Neural progenitor cell (in vitro differentiated cells): ENCODE measurements at places on chromosomes 4 and X. TPM values are rescaled to one million over a fixed set of nuclear protein-coding genes. Genes with fewer than 3 reads are reported as not detected.

- peak; percentile 12 for DNase-seq
- no peaks in the 10 kb centered on the region for H3K36me3 ChIP-seq
Measured at GRCh38 chrX:2577844-2578466, 77.2 kb upstream of the DHRSX start.

DNA sequence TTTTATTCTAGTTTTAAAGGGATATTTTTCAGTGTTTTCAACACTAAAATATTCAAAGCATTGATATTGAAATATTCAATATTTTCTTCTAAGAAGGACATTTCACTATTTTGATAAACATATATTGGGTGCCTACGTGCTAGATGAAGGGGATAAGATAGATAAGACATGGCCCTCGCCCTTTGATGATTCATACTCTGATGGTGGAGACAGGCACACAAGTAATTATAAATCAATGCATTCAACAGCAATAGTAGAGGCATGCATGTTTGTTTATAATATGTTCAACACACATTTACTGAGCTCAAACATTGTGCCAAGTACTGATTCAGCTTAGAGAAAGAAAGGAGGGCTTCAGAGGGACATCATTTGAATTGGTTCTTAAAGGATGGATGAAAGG, 22.7 kb downstream of the TMEM47 start:
- H3K4me3 ChIP-seq: no peak overlapping the region
- H3K4me1 ChIP-seq: peaks cover 2% of the 10 kb centered on the region
- DNase-seq: no peak
- H3K36me3 ChIP-seq: peaks cover 15% of the 10 kb centered on the region
- no peaks in the 10 kb centered on the region for H3K27me3 ChIP-seq
- no peak overlapping the region for H3K27ac ChIP-seq

DNA sequence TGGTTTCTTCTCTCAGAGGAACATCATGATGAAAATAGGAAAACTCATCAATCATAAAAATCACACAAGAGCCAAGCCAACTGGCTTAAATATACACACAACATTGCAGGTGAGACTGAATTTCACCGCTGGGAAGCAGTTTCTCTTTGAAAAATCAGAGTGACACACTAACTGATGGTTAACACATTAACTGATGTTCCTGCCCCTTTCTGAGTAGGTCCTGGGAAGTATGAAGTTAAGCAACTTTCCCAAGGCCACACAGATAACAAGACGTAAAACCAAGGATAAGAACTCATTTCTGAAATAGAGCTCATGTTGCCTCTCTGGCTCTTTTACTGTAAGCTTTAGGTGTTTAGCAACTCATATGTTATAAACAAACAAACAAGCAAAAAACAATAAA, 813.7 kb upstream of the HS3ST1 start:
- H3K4me1 ChIP-seq: no peaks in the 10 kb centered on the region
- no peak for DNase-seq
- no peaks in the 10 kb centered on the region for H3K27me3 ChIP-seq
- H3K27ac ChIP-seq: no peak overlapping the region
- H3K36me3 ChIP-seq: no peaks in the 10 kb centered on the region

DNA sequence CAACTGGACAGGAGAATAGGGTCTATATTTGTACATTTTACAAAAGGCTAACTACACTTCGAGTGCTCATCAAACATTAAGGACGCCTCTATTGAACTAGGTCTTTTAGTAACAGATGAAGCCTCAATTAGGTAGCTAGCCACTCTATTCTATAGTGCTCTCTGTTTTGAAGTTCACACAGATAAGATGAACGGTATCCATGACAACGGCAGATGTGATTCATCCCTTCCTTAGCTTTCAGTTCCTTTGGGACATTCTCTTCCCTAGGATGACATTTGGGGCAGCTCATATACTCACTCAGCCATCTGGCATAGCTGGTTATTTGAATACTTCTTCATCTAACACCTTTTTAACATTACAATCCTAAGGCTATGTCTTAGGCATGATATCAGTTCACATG, 62.4 kb upstream of the WDFY3 start:
- H3K27me3 ChIP-seq: no peaks in the 10 kb centered on the region
- H3K4me1 ChIP-seq: no peaks in the 10 kb centered on the region
- no peak overlapping the region for H3K4me3 ChIP-seq
- no peaks in the 10 kb centered on the region for H3K36me3 ChIP-seq

DNA sequence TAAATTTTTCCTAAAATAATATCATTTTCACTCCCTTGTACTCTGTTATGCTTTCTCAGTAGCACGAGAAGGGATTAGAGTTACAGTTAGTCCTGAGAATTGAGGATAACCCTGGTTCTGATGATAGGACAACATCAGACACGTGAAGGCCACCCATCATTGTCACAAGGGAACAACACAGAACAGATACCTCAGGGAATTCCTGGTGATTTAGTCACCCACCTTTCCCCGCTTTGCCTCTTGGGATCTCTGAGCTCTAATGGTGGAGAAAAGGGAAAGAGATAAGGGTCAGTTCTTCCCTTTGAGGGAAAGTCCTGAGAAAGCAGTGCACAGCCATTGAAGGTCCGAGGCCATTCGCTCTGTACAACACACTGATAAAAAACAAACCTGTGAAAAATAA, 112.3 kb upstream of the GALNT7 start:
- H3K27me3 ChIP-seq: no peaks in the 10 kb centered on the region
- no peak overlapping the region for H3K4me3 ChIP-seq
- peaks cover 14% of the 10 kb centered on the region for H3K4me1 ChIP-seq
- no peak overlapping the region for H3K27ac ChIP-seq
- no peaks in the 10 kb centered on the region for H3K36me3 ChIP-seq

DNA sequence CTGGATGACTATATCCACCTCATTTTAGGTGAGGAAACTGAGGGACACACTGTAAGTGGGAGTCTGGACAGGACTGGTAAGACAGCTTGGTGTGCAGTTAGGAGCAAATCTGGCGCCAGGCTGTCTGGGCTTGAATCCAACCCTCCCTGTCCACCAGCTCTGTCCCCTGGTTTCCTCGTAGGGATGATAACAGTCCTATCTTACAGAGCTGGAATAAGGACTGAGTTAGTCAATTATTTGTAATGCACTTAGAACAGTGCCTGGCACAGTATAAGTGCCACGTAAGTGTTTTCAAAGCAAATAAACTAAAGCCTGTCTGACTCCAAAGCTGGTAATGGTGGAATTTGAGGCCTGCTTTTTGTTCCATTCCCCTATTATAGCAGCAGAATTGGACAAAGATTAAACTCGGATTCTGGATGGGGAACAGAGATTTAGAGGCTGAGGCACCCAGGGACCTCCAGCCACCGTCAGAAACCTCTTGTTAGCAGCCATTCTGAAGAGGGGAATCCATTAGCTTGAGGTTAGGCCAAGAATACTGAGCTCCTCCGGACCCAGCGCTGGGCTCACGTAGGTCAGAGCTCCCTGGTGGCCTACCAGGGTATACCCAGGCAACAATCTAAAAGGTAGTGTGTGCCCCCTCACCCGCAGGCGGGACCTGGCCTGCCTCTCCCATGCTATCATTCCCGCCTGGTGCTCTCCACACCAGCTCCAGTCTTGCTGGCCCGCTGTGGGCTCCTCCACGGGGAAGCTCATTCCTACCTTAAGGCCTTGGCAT, 102.1 kb downstream of the UCHL1 start:
- no peaks in the 10 kb centered on the region for H3K36me3 ChIP-seq
- H3K27me3 ChIP-seq: peaks cover 57% of the 10 kb centered on the region
- peak; percentile 62 for DNase-seq
- no peak overlapping the region for H3K4me3 ChIP-seq
- peaks cover 27% of the 10 kb centered on the region for H3K4me1 ChIP-seq

The NPFFR2 gene
- 0.62 and 2.1 TPM in 2 replicates for total RNA-seq

The C4orf51 gene
- not detected in 2 replicates for total RNA-seq

- no peak for DNase-seq
- no peaks in the 10 kb centered on the region for H3K36me3 ChIP-seq
- H3K4me3 ChIP-seq: no peak overlapping the region
- no peak overlapping the region for H3K27ac ChIP-seq
Measured at GRCh38 chrX:111837197-111837596, 38.8 kb upstream of the TRPC5OS start.

- H3K27me3 ChIP-seq: no peaks in the 10 kb centered on the region
- no peak for DNase-seq
- H3K36me3 ChIP-seq: no peaks in the 10 kb centered on the region
- H3K4me3 ChIP-seq: no peak overlapping the region
Measured at GRCh38 chr4:3287972-3288570, 4.8 kb upstream of the RGS12 start.

The NCBP2L gene
- not detected in 2 replicates for total RNA-seq

DNA sequence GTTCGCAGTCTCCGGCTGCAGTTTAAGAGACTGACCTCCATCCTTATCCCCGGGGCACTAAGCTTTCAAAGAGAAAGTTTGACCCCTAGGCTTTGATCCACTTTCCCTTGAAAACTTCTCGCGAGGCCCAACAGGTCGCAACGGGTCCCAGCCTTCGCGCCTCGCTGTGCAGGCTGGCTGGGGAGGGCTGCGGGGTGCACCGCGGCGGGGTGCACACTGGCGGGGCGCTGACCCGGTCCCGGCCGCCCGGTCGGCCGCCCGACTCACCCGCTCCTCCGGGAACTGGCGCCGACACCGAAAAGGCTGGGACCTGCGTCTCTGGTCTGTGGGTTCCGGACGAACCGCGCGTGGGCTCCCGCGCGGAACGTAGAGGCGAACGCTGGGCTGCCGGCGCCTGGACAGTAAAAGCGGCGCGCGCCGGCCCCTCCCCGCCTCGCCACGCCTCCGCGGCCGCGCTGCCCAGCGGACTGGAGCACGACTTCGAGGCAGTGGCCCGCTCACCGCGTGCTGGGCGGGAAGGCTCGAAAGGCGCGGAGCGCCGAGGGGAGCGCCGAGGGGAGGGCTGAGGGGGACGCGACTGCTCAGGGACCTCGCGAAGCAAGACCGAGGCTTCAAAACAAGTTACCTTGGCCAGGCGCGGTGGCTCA, at the start of gene TAF7L:
Gene TAF7L (minus strand): TSS at position 378 of the 647 bp plus-strand sequence. CDS start 3,791 bp downstream, outside the sequence.
- no peaks in the 10 kb centered on the region for H3K27me3 ChIP-seq
- DNase-seq: no peak
- H3K4me3 ChIP-seq: no peak within 1 kb of the TSS
- H3K27ac ChIP-seq: no peak within 1 kb of the TSS

GRCh38 chr4:123449780-123450179, 53.2 kb downstream of the SPRY1 start:
- no peaks in the 10 kb centered on the region for H3K36me3 ChIP-seq
- no peak overlapping the region for H3K27ac ChIP-seq
- peaks cover 22% of the 10 kb centered on the region for H3K4me1 ChIP-seq
